Suppressor macrophage (primary cell): ENCODE measurements at places on chromosomes 1 and 21.

- DNase-seq: peak; percentile 65
Observed at GRCh38 chr1:21706151-21706835, 37.1 kb upstream of the RAP1GAP start.

DNA sequence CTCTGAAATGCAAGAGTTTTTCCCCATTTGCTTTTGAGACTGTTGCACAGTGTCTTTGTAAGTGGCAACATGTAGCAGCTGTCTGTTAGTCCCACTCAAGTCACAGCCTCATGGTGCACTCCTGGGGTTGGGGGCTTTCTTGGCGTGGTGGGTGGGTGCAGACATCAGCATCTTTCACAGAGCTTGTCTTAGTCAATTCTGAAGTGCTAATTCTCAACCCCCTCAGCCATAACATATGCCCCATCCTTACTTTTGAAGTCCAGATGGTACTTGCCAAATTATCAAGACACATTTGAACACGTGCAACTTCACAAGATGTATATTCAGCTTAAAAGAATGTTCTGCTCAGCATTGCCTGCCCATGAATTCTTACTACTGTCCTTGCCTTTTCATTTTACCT is 87.1 kb downstream of the VCAM1 start:
- DNase-seq: no peak

DNA sequence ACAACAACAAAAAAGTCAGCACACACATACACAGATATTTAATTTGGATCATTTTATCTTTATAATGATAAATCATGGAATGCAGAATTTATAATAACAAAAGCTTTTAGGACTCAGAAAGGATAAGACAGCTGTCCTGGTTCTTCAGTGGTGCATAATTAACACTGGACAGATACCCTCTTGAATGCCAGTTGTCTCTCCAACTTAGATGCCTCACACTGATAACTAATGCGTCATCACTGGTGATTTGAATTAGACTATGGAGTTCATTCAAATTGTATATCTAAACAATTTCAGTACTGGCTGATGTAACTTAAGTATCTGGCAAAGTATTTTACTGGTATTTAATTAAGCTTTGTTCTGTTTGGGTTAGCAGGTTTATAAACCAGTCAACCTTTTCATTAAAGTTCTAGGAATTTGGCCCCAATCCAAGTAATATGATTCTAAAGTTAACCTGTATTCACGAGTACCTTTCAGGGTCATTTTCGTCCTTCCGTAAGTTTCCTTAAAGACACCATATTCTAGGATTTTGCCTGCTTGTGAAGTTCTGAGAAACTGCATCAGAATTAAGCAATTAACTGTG is 1199.5 kb upstream of the TMPRSS15 start:
- DNase-seq: no peak

- no peak for DNase-seq
Observed at GRCh38 chr1:105686874-105687690, 1369.4 kb upstream of the PRMT6 start.

DNA sequence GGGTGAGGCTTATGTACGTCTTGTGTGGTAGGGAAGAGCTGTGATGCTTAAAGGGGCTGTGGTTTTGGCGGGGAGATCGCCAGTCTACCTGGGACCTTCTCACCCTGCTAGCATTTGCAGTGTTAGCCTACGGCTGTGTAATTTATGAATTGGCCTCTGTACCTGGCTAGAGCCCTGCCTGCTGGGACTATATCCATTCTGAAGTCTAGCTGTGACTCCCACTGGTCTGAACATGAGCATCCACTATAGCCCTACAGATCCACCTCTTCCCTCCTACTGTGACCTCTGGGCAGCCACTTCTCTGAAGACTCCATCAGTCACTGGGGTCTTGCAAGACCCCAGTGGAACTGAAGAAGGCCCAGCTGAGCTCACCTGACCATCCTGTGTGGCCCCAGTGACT is 73.7 kb downstream of the MT1HL1 start:
- no peak for DNase-seq

- DNase-seq: no peak
Observed at GRCh38 chr1:2816786-2817185, 15.3 kb upstream of the TTC34 start.

- DNase-seq: peak; percentile 74
Observed at GRCh38 chr21:38929142-38929541, 123.4 kb downstream of the ETS2 start.

DNA sequence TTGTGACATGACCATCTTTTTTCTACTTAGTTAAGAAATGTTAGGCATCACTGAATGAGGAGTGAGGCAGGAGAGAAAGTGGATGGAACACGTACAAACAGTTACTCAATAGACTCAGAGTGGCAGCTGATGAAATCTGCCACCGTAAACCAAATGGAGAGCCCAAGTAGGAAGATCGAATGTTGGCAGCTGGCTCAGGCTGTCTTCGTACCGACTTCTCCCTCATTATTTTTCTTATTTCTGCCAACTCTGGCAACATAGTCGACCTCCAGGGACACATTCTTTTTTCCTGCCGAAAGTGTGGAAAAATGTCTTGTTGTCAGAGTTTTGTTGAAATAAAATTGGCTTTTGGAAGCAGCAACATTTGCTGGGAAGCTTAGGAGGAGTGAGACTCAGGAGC is 143.3 kb downstream of the GREM2 start:
- DNase-seq: no peak

DNA sequence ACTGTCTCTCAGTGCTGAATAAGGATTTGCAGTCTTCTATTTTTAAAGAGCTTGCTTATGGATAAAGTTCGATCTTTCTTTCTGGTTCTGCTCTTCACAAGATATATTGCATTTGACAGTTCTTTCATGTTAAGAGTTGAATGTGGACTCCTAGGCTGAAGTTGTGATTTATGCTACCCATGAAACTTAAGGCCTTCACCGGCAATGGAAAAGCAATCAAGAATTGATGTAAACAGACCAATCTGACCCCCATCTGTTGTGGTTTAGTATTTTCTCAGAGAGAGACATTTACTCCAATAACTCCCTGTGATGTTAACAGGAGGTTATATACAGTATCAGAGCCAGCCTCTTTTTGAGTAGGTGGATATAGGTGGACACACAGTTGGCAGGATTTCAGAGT is 165.8 kb downstream of the PAPPA2 start:
- no peak for DNase-seq
